Stimulated activated CD8-positive, alpha-beta memory T cell treated with anti-CD3 and anti-CD28 coated beads, Interleukin-2, amount 100 ng/mL, for 1 hour (primary cell): ENCODE measurements at places on chromosomes 5 and 9.

DNA sequence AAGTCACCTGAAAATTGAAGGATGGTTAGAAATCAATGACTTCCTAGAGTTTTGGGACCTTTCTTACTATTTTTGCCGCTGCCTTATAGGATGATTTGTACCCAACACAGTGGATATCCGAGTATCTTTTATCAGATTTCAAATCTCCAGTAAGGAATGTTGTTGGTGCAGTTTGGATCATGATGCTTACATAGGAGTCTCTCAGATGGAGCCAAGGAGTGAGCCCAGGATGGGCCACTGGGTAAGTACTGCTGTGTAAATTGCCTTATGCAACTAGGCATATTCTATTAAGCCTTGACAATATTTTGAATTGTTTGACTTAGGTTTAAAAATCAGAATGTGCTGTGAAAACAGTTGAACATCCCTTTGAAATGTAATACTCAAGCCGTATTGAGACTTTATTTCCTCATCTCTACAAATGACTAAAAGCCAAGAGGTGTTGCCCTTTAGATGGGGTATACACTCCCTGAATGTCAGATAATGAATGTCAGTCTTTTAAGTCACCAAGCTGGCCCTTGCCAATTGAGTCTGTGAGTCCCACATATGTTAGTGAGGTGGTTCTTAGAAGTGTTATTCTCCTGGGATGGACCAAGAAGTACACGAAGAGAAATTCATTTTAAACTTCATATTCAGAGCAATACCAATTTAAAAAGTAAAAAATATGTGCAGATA, 271.8 kb upstream of the CTNND2 start:
- DNase-seq, result no peak

DNA sequence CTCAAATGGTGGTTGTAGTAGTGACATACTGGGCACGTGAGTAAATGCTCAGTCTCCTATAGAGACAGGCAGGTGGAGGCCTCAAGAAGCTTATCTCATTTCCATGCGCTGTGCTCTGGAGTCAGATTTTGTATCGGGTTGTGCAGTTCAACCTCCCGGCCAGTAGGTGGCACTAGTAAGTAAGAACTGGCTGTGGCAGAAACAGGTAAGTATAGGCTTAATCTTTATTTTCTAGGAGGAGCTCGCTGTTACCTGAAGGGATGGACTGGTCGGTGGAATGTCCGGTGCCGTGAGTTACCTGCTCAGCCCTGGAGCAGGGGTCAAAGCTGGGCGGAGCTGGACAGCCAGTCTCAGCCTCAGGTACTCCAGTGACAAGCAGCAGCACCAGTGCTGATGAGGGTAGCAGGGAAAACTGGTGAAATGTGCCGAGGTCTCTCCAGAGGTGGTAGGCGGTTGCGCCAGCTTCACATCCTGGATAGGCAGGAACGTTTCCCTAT, 880.1 kb upstream of the SEMA6A start:
- peak; percentile 0 for DNase-seq

DNA sequence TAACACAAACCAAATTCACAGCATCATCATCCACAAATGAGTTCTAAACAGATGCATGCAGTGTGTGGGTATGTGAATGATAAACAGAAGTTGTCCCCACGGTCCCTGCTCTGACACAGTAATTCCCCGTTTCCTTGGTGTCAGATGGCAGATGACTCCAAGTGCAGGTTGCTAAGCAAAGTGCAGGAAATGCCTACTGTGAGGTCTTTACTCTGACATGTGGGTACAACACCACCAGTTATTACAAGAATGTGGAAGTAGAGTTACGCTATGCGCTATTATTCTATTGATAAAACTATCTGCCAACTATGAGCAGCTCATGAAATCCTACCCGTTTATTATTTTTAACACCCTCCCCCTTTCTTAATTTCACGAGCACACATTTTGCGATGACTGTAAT, 448.9 kb downstream of the BNC2 start:
- no peak for DNase-seq

DNA sequence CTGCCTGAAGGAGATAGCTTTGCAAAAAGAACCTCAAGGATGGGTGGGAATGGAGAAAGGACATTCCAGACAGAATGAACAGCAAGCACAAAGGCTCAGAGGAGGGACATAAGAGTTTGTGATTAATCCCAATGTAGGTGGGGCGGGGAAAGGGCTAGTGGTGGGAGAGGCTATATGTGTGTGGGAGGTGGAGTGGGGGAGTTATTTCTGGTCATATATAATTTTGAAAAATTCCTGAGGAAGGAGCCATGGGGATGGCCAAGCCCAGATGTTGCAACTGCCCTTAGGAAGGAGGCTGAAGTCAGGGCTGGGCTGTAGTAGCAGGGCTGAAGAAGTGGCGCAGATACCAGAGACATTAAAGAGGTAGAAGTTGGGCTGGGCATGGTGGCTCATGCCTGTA, 13.4 kb upstream of the CCL27 start:
- no peak for DNase-seq

GRCh38 chr5:81209386-81209785, 23.7 kb upstream of the CKMT2 start:
- DNase-seq, result no peak
